ENCODE measurements at places on chromosomes 1 and 21.

DNA sequence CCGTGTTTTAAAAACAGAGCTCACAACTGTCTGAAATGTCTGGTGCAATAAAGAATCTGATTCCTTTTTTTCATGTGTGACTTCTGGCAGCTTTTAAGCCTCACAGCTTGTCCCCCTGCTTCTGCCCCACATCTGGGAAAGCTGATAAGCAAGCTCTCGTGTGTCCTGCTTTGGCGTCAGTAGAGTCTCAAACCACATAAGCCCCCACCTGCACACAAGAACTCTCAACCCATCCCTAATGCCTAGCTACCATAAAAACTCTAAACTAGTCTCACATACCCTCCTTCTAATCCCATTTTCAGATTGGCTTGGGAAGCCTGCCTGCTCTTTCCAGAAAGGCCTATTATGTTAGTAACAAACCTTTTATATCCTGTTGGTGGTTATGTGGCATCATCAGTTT lies 94.6 kb upstream of the DAB1 start:
- DNase-seq, result no peak

DNA sequence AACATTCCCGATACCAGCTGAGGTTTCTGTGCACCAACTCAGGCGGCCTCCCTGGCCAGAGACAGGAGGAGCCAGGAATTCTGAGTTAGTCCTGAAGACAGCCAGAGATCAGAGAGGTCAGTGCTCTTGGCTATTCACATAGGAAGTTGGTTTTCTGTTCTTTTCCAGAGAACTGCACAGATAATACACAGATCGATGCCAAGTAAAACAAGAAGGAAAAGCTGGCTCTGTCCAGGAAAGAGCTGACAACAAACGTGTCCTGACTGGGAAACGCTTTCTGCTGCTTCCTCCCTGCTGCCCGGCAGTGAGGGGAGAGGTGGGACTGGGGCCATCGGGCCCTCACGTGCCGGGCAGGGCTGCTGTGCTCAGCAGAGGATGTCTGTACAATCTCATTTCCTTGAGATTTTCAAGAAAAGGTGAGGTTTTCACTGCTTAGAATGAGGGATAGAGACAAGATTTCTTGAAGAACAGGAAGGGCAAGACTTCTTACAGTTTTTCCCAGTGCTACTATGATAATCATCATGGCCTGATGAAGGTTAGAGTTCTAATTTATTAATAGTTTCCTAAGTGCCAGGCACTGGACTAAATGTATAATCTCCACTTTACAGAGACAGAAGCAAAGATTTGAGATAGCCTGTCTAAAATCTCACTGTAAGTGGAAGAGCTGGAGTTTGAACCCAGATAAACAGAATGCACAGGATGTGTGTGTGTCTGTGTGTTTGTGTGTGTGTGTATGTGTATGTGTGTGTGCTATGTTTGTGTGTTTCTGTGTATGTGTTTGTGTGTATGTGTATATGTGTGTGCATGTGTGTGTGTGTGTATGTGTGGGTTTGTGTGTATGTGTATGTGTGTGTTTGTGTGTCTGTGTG lies 211.0 kb upstream of the RAB4A start:
- no peak for DNase-seq

DNA sequence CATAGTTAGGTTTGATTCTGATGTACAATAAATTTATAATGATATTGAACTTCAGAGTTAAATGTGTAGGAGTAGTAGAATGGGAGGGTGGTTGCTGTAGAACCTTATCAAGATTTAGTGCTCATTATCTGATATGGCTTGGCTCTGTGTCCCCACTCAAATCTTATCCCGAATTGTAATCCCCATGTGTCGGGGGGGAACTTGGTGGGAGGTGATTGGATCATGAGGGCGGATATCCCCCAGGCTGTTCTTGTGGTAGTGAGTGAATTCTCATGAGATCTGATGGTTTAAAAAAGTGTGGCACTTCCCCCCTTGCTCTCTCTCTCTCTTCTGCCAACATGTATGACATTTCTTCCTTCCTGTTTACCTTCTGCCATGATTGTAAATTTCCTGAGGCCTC lies 265.5 kb downstream of the GRIK1 start:
- no peak for DNase-seq

- DNase-seq, result no peak
Observed at GRCh38 chr1:85153149-85153891, 47.5 kb downstream of the SYDE2 start.

GRCh38 chr21:45589686-45590245 lies 47.5 kb upstream of the SLC19A1 start:
- no peak for DNase-seq

DNA sequence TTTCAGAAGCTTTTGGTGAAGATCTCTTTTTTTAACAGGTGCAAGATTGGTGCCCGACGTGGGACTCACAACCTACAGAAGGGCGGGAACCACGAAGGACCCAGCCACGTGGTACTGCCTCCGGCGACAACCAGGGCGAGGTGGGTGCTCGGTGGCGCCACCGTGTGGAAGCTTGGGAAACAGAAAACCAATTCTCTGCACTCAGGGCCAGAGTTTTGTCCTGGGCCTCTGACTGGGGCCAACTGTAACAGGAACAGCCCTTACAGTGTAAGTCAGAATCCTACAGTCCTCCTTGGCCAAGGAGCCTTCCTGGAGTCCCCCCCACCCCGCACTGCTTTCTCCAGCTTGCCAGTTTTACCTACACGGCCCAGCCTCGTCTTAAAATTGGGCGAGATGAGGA lies 11.6 kb upstream of the S100A7A start:
- DNase-seq, result no peak

GRCh38 chr1:83583351-83584014 lies 415.4 kb downstream of the TTLL7 start:
- peak; percentile 26 for DNase-seq

- DNase-seq, result no peak
Observed at GRCh38 chr21:44697811-44698734, 1.1 kb downstream of the KRTAP10-12 start.

DNA sequence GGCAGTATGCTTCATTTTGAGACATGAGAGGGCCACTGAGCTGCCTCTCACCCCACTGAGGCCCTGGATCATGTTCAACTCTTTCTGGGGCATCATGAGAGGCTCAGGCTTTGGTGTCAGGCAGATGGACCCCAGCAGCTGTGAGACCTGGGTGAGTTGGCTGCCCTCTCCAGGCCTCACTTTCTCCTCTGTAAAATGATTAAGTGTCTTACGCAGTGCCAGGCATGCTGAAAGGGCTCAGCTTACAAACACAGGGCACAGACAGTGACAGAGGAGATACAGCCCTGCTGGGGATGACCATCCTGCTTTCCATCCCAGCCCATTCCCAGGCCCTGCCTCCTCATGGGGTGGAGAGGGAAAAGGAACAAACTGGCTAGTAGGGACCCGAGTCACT lies 387.4 kb downstream of the MATN1 start:
- DNase-seq, result no peak

DNA sequence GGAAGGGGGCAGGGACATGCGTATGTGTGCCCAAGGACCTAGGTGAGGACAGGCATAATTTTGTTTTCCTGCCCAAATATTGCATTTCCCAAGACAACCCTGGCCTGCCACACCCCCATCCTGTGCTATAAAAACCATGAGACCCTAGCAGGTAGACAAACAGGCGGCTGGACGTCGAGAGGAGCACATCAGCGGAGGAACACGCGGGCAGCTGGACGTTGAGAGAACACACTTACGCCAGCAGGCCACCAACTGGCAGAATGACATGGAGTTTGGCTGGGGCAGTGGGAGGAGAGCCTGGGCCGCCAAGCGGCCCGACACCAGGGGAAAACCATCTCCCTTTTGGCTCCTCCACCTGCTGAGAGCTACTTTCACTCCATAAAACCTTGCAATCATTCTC lies 3.0 kb upstream of the FGGY start:
- no peak for DNase-seq

DNA sequence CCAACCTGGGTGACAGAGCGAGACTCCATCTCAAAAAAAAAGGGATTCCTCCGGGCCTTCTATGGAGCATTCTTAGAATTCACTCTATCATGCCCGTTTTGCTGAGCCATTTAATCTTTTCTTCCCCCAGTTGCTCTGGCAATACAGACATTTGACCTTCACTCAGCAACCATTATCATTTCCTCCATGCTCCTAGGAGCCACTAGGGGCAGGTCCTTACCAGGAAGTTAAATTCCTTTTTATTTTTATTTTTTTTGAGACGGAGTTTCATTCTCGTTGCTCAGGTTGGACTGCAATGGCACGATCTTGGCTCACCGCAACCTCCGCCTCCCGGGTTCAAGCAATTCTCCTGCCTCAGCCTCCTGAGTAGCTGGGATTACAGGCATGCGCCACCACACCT lies 9.7 kb upstream of the CGN start:
- DNase-seq, result no peak

DNA sequence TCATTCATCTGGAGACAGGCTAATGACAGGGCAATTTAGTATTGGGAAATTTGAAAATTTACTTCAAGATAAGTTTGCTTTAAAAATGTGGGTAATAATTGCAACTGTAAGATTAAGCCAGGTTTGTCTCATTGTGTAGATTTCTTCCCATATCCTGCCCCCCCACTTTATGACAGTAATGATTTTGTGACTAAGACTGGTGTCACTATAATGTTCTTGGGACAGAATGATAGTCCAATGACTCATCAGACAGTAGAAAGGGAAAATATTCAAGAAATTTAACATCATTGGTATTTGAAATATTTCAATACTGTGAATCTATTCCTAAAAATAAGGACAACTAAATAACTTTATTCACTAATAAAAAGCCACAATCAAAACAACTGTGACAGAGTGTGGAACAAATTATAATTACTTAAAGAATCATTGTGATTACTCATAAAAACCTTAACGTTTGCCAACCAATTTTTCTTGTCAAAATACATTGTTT lies 36.7 kb downstream of the FH start:
- no peak for DNase-seq

- no peak for DNase-seq
Observed at GRCh38 chr1:47618222-47618720, 180.4 kb downstream of the FOXD2 start.

- no peak for DNase-seq
Observed at GRCh38 chr21:35578347-35578782, 482.0 kb downstream of the SETD4 start.

DNA sequence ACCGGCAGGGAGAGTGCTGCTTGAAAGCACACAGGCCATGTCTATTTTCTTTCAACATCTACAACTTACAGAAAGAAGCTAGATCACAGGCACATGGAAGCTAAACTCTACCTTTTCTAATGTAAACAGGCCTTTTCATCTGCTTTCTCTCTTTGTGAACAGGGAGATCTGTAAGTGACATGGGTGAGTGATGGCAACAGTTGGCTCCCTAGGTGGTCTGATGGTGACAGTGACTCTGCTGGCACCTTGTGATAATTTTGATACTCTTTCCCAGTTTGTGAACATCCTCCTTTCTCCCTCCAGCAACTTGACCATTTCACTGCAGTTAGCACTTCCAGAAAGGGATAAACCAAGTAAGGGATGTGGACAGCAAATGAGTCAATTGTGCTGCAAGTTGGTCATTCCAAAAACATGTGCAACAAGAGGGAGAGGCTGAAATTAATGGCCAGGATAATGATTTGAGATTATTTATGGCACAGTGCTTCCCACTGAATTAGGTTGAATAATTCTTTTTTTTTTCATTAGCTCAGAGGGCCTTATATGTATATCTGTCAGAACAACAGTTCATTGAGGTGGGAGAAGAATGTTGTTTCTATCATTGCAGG lies 89.5 kb downstream of the XCL2 start:
- DNase-seq, result no peak
